EH (cell line): ENCODE measurements at places on chromosomes 6 and 20.

- DNase-seq = peak; percentile 50
These were observed 48.1 kb downstream of the HLA-DPB1 start for GRCh38 chr6:33123732-33124524.

DNA sequence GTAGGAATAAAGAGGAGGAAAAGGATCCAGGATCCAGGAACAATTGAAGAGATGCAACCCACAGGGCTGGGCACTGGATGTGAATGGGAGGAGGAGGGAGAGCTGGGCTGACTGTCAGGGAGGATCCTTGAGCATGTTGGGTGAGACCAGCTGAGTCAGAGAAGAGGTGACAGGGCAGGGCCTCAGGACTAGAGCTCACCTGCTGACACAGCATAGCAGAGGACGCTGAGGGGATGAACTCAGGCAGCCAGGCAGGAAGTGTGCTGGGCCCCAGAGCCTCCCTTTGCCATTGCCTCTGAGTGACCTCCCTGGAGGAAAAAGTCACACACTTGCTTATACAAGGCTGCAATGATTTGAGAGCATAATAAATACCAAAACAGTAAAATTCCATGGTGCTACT lies 72.3 kb downstream of the ZNF133 start:
- DNase-seq = no peak

GRCh38 chr6:46011188-46012085 lies 4.2 kb downstream of the CLIC5 start:
- DNase-seq = no peak

- no peak for DNase-seq
These were observed 45.3 kb upstream of the TINAG start for GRCh38 chr6:54262971-54263370.

- no peak for DNase-seq
These were observed 197.8 kb downstream of the HAO1 start for GRCh38 chr20:7742479-7742878.

- peak; percentile 5 for DNase-seq
These were observed 4.0 kb upstream of the CGAS start for GRCh38 chr6:73455865-73456629.

GRCh38 chr6:115767931-115768330 lies 292.8 kb downstream of the FRK start:
- no peak for DNase-seq

- no peak for DNase-seq
These were observed 100.3 kb downstream of the ARHGAP18 start for GRCh38 chr6:129609635-129610034.

GRCh38 chr20:1300083-1300840 lies 28.7 kb downstream of the SDCBP2 start:
- DNase-seq = no peak

GRCh38 chr20:46559685-46560440 lies 9.4 kb upstream of the OCSTAMP start:
- no peak for DNase-seq

GRCh38 chr6:97129106-97129505 lies 153.9 kb downstream of the MMS22L start:
- no peak for DNase-seq

GRCh38 chr6:127496471-127496870 lies 22.7 kb downstream of the MTCL3 start:
- peak; percentile 9 for DNase-seq

GRCh38 chr20:38779247-38780097 lies 26.0 kb upstream of the PPP1R16B start:
- no peak for DNase-seq

GRCh38 chr6:71198908-71199307 lies 89.7 kb upstream of the OGFRL1 start:
- no peak for DNase-seq

DNA sequence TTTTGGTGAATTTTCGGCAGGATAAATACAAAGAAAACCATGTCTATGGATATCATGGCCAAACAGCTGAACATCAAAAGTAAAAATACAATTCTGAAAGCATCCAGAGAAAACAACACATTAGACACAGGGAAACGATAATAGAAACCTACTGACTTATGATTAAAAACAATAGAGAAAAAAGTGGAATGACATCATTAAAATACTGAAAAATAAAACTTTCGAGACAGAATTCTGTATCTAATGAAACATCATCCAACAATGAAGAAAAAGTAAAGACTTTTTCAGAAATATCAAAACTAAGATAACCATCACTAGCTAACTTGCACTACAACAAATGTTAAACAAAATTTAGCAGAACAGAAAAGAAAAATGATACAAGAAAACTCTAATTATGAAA lies 384.6 kb upstream of the RUNX2 start:
- DNase-seq = no peak

GRCh38 chr20:62642666-62643520 lies 590 bp downstream of the SLCO4A1 start:
- DNase-seq = peak; percentile 15

DNA sequence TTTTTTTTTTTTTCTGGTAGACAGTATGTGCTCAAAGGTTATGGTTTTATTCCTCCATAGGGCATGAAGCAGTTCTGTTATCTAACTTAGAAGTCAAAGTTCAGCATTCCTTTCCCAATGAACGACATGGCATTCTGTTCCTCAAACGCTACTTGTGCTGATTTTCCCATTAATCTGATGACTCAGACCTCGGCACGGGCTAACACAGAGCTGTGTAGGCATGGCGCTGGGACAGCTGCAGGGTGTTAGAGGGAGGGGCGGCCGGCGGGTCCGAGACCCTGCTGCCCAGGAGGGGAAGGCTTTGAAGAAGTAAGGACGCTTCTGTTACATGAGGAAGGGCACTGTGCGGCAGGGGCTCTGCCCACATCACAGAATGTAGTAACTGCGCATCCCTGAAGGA lies 93.6 kb upstream of the AGPAT4 start:
- no peak for DNase-seq

DNA sequence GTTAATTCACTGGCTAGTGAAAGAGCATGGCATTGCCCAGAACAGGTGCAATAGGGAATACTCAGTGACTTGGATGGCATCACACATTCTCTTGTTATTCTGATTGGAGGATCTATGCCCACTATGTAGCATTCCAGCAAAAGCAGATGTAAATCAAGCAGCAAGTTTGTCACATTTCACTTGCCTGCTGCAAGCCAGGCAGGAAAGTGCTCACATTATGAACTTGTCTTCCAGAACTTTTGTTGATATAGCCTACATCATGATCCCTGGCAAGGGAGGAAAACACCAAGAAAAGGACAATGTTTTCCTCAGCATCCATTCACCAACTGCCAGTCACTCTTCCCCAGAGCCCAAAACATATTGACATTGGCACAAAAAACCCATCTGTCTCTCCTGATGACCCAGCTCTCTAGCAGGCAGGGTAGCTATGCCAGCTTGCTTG lies 77.8 kb downstream of the ARHGAP18 start:
- no peak for DNase-seq

DNA sequence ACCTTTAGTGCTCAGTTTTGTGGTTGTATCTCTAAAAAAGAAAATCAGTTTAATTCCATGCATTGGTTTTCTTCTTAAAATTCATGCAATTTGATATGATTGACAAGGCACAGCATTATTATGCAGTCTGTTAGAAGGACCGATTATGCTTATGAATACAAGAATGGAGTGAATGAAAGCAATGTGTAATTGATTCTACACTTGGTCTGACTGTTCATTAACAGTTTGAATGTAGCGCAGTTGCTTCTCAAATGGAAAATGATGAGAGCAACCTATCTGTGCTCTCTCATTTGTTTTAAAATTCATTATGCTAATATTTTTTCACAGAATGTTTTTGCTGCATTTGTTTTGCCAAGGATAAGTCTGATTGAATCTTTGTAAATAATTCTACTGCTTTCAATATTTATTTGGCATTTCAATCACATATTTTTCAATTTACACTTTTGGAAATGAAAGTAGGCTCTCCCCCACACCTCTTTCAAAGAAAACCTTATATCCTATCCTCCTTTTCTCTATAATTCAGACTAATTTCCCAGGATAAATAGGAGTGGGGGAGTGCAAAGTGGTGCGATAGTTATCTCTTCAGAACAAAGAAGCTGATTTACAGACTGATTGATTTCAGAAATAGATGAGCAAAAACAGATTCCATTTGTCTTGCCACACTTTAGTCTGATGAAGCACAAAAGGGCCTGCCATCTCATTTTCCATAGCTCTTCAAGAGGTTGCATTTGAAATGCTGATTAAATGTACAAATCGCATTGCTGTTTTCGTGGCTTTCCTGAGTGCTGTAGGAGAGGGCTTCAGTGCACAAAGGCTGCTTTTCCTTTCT lies 885.3 kb upstream of the FLRT3 start:
- no peak for DNase-seq

- no peak for DNase-seq
These were observed 214.4 kb upstream of the ZFP64 start for GRCh38 chr20:52405986-52406385.

GRCh38 chr6:13205106-13205505 lies 123.2 kb downstream of the TBC1D7 start:
- DNase-seq = no peak

DNA sequence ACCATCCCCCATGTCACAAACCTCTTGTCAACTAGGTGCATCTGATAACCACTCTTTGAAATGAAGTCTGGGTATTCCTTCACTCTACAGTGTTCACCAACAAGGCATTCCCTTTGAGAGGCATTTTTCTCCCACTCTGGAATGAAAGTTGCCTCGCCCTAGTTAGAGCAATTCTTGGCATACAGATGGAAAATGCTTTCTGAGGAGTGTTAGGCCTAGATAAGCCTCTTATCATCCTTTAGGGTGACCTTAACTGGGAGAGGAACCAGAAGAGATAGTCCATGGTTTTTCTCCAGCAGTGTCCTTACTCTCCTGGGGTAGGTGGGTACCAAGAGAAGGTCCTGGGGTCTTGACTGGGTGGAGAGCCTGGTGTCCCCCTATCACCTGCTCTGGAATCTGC lies 14.8 kb downstream of the CLIC5 start:
- no peak for DNase-seq

DNA sequence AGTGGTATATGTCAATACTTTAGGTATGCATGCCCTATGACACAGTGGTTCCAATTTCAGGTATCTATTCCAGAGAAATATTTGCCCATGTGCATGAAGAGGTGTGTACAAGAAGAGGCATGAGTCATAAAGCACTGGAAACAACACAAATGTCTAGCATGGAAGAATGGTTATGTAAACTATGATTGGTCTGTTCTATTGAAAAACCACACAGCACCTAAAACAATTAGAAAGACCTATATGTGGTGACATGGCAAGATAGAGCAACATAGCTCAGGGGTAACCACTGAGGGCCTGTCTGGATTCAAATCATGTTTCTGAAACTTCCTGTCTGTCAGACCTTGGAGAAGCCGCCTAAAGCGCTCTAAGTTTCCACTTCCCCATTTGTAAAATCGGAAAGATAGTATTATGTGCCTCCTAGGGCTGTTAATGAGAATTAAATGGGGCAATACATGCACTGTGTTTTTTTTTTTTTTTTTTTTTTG lies 76.0 kb upstream of the SHLD1 start:
- no peak for DNase-seq

- no peak for DNase-seq
These were observed 58.7 kb downstream of the BCKDHB start for GRCh38 chr6:80165143-80165542.

- peak; percentile 72 for DNase-seq
These were observed 46.7 kb downstream of the GJA1 start for GRCh38 chr6:121482004-121482693.

DNA sequence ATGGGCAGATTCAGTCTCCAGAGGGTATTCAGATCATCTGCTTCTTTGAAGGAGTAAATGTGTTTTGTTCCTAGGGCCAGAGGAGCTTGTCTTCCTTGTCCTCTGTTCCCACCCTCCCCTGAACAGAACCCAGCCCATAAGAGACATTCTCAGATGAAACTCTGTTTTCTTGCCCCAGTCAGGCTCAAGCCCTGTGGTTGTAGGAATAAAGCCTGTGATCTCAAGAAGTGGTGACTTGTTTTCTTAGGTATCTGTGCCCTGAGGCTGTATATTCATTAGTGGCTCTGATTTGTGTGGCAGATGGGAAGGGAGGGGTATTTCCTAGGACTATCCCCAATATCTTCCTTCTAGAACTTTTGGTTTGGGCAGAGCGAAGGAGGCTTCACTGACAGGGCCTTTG lies 27.9 kb downstream of the GSS start:
- peak; percentile 80 for DNase-seq

DNA sequence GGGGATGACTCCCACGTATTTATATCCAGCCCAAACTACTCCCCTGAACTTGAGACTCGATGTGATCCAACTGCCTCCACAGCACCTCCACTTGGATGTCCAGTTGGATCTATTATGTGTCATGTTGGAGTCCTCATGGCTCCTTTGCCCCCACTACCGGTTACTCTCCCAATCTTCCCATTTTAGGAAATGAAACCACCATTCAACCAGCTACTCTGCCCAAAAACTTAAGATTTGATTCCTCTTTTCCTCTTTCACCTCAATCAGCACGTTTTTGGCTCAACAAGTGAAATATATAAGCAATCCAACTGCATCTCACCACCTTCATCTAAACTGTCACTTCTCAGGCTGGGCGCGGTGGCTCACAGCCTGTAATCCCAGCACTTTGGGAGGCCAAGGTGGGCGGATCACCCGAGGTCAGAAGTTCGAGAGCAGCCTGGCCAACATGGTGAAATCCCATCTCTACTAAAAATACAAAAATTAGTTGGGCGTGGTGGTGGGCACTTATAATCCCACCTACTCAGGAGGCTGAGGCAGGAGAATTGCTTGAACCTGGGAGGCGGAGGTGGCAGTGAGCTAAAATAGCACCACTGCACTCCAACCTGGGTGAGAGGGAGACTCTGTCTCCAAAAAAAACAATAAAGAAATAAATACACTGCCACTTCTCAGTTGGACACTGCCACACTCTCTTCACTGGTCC lies 3.4 kb downstream of the AHCY start:
- DNase-seq = no peak

GRCh38 chr6:156976216-156977127 lies 199.3 kb downstream of the ARID1B start:
- no peak for DNase-seq

- DNase-seq = no peak
These were observed 3.5 kb upstream of the LTA start for GRCh38 chr6:31568537-31568961.

DNA sequence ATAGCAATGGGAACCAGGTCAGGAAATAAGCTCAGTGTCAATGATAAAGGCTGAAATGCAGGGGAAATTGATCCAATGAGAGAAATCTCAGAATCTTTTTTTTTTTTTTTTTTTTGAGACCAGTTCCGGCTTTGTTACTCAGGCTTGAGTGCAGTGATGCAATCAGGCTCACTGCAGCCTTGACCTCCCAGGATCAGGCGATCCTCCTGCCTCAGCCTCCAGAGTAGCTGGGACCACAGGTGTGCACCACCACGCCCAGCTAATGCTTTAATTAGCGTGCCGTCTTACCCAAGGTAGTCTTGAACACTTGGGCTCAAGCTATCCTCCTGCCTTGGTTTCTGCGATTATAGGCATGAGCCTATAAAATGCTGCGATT lies 296.5 kb downstream of the ZNF217 start:
- no peak for DNase-seq

- peak; percentile 13 for DNase-seq
These were observed 28.6 kb upstream of the YWHAB start for GRCh38 chr20:44856856-44857448.

GRCh38 chr6:134740027-134740373 lies 209.9 kb downstream of the ALDH8A1 start:
- DNase-seq = no peak

- peak; percentile 13 for DNase-seq
These were observed 549 bp upstream of the CSE1L start for GRCh38 chr20:49045440-49046086.

- DNase-seq = peak; percentile 42
These were observed 1130.3 kb upstream of the CITED2 start for GRCh38 chr6:140504776-140505175.

- no peak for DNase-seq
These were observed 9.3 kb upstream of the BAK1 start for GRCh38 chr6:33589392-33589730.
